ENCODE measurements at places on chromosomes 1 and 21.
A peak's percentile ranks its signal among the peaks of the same experiment; 100 is the strongest.

GRCh38 chr1:10962483-10962882, 50.0 kb upstream of the TARDBP start:
- DNase-seq = no peak

DNA sequence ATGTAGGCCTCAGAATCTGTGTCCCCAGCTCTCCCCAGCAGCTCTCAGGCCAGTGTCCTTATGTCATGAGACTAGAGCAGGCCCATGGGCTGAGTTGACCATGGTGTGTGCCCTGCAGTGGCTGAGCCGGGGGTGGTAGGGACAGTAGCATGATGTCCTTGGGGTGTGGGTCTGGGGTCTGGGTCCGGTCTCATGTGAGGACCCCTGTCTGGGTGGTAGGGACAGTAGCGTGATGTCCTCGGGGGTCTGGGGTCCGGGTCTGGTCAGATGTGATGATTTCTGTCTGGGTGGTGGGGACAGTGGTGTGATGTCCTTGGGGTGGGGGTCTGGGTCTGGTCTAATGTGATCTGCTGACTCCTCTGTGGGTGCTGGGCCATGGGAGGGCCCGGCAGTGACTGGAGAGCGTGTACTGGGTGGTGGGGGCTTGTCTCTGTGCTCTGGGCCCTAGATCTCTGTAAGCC, 64.5 kb downstream of the OBSCN start:
- DNase-seq = no peak

- DNase-seq = no peak
These were observed 305.5 kb upstream of the PKN2 start for GRCh38 chr1:88378560-88378959.

- no peak for DNase-seq
These were observed 86.0 kb downstream of the UCHL5 start for GRCh38 chr1:192973202-192973601.

DNA sequence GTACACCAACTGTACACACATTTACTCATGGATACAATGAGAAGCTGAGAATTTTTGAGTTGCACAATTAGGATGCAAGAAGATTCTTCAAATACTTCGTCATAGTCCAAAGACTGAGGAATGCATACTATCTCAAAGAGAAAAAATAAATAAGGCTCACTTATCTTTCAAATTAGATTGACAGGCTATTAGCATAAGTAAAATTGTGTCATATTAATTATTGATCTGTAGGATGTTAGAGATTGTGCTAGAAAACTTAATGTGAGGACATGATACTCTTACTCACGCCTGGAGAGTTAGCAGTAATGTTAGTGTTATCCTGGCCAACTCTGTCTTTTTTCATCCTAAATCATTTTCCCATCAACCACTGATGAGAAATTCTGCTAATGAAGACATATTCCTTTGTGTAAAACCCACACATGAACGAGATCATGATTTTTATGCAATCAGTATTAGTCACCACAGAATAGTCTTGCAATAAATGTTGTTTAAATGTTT, 659.0 kb downstream of the LTN1 start:
- DNase-seq = no peak

DNA sequence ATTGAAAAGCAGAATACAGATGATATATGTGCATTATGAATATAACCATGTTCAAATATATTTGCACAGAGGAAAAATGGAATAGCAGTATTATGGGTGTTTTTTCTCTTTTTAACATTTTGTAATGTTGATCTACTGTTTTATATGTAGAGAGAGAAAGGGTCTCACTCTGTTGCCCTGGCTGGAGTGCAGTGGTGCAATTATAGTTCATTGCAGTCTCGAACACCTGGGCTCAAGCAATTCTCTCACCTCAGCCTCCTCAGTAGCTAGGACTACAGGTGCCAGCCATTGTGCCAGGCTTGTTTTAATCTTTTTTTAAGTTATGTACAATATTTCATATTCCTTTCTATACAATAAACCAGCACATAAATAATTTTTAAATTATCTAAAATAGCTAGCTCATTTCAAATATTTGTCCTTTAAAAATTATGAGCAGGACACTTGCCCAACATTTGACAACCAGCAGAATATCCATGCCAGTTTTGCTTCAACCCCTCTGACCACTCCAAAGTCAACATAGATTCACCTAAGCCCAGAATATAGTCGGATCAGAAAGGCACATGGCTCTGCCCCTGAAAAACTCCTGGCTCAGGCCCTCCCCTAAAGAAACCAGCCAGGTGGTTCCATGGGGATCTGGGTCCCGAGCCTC, 29.8 kb downstream of the ZNF281 start:
- DNase-seq = no peak

DNA sequence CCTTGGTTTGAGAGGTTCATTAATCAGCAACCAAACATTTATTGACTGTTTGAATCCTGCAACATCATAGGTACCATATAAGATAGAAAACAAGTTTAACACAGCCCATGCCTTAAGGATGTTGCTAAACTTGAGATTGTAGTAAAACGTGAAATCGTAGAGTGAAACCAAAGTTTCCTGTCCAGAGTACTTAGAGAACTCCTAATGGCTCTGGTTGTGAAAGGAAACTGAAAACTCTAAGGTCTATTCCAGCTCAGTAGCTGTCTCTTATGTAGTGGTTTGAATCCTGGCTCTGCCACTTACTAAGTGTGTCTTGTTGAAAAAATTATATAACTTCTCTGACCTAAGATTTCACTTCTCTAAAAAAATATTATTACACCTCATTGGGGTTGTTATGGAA, 310.9 kb downstream of the NTNG1 start:
- DNase-seq = no peak

- peak; percentile 6 for DNase-seq
These were observed 3.1 kb downstream of the ASCL5 start for GRCh38 chr1:201123866-201124265.

GRCh38 chr1:96845464-96845863, 123.9 kb downstream of the PTBP2 start:
- DNase-seq = peak; percentile 43

DNA sequence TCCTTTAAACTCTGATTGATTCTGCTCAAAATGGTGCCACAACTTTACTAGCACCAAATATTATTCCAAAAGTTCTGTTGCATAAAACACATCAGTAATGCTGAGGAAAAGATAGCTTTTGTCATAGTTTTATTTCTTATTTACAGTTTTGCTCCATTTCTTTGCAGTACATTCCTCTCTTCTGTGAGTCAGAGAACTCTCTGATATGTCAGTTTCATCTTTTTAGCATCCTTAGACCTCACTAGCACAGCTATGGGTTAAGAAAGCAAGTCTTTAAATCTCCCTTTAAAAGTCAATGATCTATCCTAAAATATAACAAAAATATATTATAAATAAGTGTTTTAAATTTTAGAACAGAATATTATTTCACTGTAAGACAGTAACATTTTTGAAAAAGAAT, 356.6 kb upstream of the SNX7 start:
- no peak for DNase-seq

GRCh38 chr1:19990689-19991088, 11.3 kb upstream of the PLA2G2A start:
- no peak for DNase-seq

- no peak for DNase-seq
These were observed 101.6 kb downstream of the NOS1AP start for GRCh38 chr1:162171111-162171510.

GRCh38 chr1:73910466-73910865, 287.5 kb downstream of the LRRIQ3 start:
- DNase-seq = no peak

DNA sequence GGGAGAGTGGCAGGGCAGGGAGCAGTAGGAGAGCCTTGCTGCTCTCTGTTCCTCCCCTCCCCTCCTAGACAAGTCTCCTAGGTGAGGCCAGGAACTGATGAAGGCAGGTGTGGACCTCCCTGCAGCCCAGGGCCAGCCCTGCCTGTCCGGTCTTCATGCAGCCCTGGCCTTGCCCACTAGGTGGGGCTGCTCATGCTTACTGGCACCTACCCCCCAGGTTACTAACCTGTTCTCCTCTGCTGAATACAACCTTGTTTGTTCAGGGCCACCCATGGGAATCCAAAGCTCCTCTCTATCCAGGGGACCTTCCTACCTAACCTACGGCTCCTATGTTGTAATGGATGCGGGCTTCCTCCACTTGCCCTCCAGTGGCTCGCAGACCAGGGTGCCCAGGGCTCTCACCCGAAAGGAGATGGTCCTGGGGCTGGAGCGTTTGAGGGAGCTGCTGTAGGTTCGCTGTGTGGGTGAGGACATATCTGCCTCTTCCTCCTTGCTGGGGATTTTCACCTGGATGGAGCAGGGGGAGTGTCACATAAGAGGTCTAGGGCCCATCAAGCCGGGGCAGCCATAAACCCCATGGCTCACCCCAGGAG, 7.9 kb upstream of the TNNT2 start:
- DNase-seq = no peak

DNA sequence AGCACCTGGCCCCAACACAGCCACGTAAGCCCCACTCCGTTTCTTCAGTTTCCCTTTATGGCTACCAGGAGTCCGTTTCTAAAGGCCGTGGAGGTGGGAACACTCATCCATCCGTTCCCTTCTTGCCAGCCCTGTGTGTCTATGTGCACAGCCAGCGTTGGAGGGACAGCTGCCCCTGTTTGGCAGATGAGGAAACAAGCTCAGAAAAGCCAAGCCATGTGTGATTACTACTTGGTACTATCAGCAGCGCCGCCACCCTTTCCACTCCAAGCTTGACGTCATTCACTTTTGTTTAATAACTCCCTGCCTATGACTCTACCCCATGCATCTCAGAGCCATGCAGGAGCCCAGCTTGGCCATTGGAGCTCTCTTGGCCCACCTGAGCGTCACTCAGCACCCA, 3.5 kb downstream of the LRP8 start:
- DNase-seq = no peak

All from bone marrow (tissue), 2 donors.